ENCODE measurements at places on chromosomes 12 and 14. TPM values are rescaled to one million over a fixed set of nuclear protein-coding genes. Genes with fewer than 3 reads are reported as not detected.

Gene ZDHHC22
- 55.2 TPM for total RNA-seq

Gene MYH7
- not detected for total RNA-seq

Gene KRT83
- not detected for total RNA-seq

Gene SLC15A4
- total RNA-seq: 22.7 TPM

Gene AQP6
- not detected for total RNA-seq

Gene HSPA2
- 91.1 TPM for total RNA-seq

Gene CFAP54
- total RNA-seq: 0.17 TPM

Gene FAM181A
- total RNA-seq: not detected

Gene SYNDIG1L
- 3.0 TPM for total RNA-seq

Gene C12orf54
- total RNA-seq: not detected

Gene CCND2
- total RNA-seq: 223 TPM

Gene LRTM2
- total RNA-seq: not detected

Gene KITLG
- total RNA-seq: 7.8 TPM

Gene GPR65
- not detected for total RNA-seq

Gene HHIPL1
- total RNA-seq: 2.6 TPM

Gene TMEM253
- 1.9 TPM for total RNA-seq

Gene KCNC2
- total RNA-seq: not detected

Gene KRT6C
- total RNA-seq: not detected

Gene MAX
- total RNA-seq: 68.3 TPM

Gene ABCD2
- 0.06 TPM for total RNA-seq

Gene KRT2
- not detected for total RNA-seq

Gene SLC39A2
- total RNA-seq: 0.22 TPM

Gene ADGRD1
- total RNA-seq: 1.3 TPM

Gene HSPB8
- total RNA-seq: 11.7 TPM

Gene KLRF1
- not detected for total RNA-seq

Gene AP1G2
- 70.9 TPM for total RNA-seq

Gene KRT6B
- total RNA-seq: not detected

Gene WNT1
- total RNA-seq: not detected

Gene PNN
- total RNA-seq: 121 TPM

Gene CD69
- total RNA-seq: not detected

Gene EGLN3
- 27.3 TPM for total RNA-seq

Gene LRP1-AS
- total RNA-seq: not detected

Gene POTEM
- not detected for total RNA-seq

Gene FGF6
- not detected for total RNA-seq

Data from H1 (cell line).